T-helper 2 cell treated with Interferon-gamma antibody and Interleukin-4, amounts not matched to agents 5 μg/mL and 100 μg/mL, for 36 hours (primary cell): ENCODE measurements at places on chromosomes 1 and 21.
A peak's percentile ranks its signal among the peaks of the same experiment; 100 is the strongest.

DNA sequence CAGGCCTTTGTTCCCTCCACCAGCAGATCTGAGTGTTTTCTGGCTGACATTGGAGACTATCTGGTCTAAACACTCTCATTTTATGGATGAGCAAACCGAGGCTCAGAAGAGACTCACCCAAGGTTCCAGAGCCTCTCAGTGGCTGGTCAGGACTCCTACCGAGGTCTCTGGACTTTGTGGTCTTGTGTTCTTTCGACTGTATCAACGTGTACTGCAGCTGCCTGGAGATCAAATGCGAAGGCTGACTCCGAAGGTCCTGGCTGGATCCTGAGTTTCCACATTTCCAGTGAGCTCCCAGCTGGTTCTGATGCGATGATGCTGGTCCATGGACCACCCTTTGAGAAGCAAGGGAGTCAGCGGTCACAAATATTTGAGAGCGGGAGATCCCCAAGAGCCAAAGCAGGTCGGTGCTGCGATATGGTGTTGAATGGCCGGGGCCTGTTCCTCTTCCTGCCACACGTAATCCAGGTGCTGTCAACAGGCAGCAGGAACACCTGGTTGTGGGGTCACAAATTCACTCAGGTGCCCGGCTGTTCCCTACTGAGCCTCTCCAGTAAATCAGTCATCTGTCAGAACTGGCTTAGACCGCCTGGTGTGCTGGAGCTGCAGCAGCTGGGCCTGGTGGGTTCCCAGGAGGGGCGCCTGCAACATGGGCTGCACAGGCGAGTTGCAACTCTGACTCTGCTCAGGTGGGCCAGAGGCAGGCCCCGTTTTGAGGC lies 94.8 kb upstream of the USP24 start:
- no peak for DNase-seq

DNA sequence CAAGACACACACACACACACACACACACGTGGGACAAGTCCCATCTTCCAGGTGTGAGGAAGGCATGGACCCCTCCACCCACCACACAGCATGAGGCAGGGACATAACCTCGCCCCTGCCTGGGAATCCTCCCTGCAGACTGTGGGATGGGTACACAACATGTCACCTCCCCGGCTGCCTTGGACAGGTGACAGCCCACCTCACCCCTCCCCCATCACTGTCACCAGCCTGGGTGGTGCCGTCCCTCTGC lies 40.7 kb downstream of the AHDC1 start:
- DNase-seq = no peak

GRCh38 chr1:156160743-156161171 lies 7.4 kb downstream of the SEMA4A start:
- peak; percentile 62 for DNase-seq

GRCh38 chr1:174999936-175000696 lies at the start of gene CACYBP:
Gene CACYBP, plus strand, starts transcription at chr1:174999947. Its CDS starts 234 bp downstream, at chr1:175000181.
- no peak for DNase-seq

DNA sequence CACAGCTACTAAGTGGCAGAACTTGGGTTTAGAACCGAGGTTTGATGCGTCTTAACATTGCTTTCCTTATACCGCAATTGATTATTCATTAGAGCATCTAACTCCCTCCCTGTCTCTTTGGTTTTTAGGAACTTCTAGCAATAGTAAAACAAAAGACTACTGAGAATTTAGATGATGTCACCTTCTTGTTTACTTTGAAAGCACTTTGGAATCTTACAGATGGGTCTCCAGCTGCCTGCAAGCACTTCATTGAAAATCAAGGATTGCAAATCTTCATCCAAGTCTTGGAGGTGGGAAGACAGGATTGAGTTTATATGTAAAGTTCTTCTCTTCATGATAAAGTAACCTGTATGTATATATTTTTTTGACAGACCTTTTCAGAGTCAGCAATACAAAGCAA lies 35.0 kb downstream of the ZYG11A start:
- DNase-seq = no peak

GRCh38 chr21:26199456-26199855 lies 28.9 kb upstream of the APP start:
- DNase-seq = no peak

GRCh38 chr1:116667575-116668105 lies at the start of gene IGSF3:
Gene IGSF3, minus strand, starts transcription at chr1:116667733. Its CDS starts 1,407 bp downstream, at chr1:116666326.
- peak; percentile 55 for DNase-seq

- no peak for DNase-seq
These were observed 107.7 kb downstream of the NIBAN1 start for GRCh38 chr1:184866586-184866985.

GRCh38 chr1:208231881-208232661 lies 12.1 kb downstream of the PLXNA2 start:
- no peak for DNase-seq

- no peak for DNase-seq
These were observed 404.4 kb downstream of the SIPA1L2 start for GRCh38 chr1:232225336-232226131.

DNA sequence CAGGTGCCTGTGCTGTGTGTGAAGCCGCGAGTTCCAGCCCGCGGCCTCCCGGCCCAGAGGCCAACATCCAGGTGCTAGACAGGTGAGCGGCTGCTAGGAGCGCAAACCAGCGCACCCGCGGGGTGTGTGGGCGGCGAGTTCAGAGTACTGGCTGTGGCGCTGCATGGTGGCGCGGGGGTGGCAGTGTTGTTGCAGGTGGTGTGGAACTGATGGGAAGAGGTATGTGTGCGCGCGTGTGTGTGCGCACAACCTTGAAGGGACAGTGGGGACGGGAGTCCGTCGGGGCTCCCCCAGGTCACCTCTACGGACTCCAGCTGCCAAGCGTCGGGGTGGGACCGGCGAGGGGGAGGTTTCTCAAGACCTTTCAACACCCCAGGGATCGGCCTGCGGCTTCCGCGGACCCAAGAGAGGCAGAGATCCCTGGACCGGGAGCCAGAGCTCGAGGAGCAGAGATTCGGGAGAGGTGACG lies 433 bp upstream of the DMBX1 start:
- DNase-seq = peak; percentile 28

DNA sequence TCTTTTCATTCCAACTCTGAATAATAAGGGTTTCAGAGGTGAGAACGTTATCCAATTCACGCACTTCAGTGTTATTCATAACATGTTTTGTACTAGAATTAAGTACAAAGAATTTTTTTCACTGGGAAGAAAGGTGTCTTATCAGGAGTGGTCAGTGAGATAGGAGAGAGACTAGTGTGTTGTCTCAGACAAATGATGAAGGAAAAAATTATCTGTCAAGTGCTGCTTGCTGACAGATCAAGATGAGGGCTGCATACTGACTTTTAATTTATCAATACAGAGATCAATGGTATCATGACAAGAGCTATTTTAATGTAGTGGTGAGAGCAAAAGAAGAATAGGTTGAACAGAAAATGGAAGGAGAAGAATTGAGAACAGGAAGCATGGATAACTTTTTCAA lies 402.4 kb downstream of the KCNT2 start:
- no peak for DNase-seq

DNA sequence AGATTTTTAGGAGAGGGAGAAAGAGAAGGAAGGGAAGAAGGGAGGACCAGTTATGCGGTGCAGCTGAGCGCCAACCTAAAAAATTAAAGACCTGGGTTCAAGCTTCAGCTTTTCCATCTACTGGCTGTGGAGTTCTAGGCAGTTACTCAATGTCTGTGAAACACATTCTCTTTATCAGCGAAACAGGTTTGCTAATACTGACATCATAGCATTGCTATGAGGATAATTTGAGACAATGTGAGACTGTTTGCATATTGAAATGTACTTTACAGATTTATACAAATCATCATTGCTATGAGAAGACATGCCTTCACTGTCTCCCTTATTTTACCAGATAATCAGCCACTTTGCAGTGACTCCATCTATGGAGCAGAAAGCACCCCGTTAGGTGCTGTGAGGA lies 222.9 kb upstream of the SGIP1 start:
- DNase-seq = no peak

- no peak for DNase-seq
These were observed 231.3 kb downstream of the ADGRL2 start for GRCh38 chr1:82032068-82032467.

GRCh38 chr1:214569357-214570004 lies 18.1 kb upstream of the PTPN14 start:
- DNase-seq = no peak

DNA sequence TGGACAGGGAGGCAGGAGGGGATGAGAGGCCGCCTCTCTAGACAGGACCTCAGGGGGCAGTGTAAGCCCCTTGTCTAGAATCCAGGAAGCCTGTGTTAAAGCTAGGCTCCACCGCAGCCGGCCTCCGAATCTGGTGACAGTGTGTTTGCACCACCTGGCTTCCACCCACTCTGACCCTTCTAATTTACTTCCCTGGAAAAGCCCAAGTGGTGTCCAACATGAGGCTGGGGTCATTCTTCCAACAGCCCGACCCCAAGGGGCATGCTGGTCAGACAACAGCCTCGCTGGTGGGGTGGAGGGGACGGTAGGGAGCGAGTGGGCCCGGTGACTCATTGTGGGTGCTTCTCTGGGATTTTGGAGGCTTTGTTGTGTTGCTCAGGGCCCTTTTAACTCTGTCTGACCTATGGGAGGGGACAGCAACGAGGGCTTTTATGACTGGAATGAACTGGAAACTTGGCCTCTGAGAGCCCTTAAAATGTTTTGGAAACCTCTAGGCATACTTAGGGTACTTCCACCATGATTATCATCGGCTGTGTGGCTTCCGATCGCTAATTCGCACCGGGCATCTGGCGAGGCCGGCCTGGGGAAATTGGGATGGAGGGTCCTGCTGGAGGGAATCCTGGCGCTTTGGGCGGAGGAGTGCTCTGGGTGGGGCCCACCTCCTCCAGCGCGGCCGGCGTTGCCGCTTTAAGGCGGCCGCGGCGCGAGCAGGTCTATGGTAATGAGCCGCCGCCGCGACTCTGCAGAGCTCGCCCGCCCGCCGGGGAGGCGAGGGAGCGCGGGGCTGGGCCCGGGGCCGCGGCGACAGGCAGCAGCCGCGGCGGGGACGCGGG lies at the start of gene CELSR2:
CELSR2 (plus strand) TSS at position 743 of the 833 bp plus-strand sequence. CDS start 541 bp downstream, outside the sequence.
- peak; percentile 68 for DNase-seq

DNA sequence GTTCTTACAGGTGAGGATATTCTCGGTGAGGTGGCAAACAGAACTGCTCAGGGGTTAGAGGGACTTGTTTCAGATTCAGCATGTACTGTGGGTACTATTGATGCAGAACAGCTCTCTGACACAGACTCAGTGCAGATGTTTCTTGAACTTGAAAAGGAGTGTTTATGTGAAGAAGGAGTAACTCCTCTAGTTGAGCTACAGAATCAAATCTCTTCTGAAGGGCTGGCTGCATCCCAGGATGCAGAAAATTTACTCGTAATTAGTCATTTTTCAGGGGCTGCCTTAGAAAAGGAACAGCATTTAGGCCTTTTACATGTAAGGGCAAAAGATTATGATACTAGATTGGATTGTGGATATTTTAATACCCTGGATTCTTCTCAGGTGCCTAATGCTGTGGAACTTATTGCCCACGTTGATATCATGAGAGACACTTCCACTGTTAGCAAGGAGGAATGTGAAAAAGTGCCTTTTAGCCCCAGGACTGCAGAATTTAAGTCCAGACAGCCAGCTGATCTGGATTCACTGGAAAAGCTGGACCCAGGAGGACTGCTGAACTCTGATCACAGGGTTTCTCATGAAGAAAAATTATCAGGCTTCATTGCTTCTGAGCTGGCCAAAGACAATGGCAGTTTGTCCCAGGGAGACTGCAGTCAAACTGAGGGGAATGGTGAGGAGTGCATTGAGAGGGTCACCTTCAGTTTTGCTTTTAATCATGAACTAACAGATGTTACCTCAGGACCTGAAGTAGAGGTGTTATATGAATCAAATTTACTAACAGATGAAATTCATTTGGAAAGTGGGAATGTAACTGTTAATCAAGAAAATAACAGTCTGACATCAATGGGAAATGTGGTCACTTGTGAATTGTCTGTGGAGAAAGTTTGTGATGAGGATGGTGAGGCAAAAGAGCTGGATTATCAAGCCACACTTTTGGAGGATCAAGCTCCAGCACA lies 79.6 kb upstream of the BMP8A start:
- no peak for DNase-seq

- peak; percentile 89 for DNase-seq
These were observed 19.9 kb upstream of the IFNGR2 start for GRCh38 chr21:33383056-33383888.

GRCh38 chr1:91729621-91730358 lies 156.2 kb downstream of the TGFBR3 start:
- DNase-seq = no peak

DNA sequence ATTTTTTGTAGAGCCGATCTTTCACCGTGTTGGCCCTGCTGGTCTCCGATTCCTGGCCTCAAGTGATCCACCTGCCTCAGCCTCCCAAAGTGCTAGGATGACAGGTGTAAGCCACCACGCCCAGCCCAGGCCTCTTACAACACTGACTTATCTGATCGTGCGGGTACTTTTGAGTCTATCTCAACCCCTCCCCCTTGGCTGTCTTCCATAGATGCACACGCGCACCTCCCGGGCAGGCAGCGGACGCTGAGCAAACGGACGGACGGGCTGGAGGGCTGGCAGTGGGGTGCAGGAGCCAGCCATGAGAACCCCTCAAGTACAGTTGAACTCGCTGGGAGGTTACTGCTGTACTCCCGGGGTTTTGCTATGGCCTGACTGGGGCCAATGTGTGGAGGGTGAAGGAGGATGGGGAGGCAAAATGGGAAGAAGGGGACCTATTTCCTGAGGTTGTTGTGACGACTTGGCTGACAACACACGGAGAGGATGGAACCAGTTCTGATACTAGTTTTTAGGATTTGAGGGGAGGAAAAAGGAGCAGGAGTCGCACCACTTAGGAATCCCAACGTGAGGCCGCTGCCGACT lies 959 bp downstream of the CD58 start:
- DNase-seq = peak; percentile 33

GRCh38 chr1:49190138-49190537 lies 413.4 kb upstream of the BEND5 start:
- DNase-seq = no peak
